ENCODE measurements at places on chromosomes 2 and 18.

GRCh38 chr2:33207151-33207740, 260.5 kb downstream of the LTBP1 start:
- DNase-seq: no peak

GRCh38 chr18:44556296-44556695, 124.4 kb upstream of the SETBP1 start:
- peak; percentile 75 for DNase-seq

- DNase-seq: no peak
Measured at GRCh38 chr2:145230546-145230945, 710.6 kb upstream of the ZEB2 start.

GRCh38 chr2:38076710-38077430, 919 bp upstream of the CYP1B1 start:
- DNase-seq: peak; percentile 79

DNA sequence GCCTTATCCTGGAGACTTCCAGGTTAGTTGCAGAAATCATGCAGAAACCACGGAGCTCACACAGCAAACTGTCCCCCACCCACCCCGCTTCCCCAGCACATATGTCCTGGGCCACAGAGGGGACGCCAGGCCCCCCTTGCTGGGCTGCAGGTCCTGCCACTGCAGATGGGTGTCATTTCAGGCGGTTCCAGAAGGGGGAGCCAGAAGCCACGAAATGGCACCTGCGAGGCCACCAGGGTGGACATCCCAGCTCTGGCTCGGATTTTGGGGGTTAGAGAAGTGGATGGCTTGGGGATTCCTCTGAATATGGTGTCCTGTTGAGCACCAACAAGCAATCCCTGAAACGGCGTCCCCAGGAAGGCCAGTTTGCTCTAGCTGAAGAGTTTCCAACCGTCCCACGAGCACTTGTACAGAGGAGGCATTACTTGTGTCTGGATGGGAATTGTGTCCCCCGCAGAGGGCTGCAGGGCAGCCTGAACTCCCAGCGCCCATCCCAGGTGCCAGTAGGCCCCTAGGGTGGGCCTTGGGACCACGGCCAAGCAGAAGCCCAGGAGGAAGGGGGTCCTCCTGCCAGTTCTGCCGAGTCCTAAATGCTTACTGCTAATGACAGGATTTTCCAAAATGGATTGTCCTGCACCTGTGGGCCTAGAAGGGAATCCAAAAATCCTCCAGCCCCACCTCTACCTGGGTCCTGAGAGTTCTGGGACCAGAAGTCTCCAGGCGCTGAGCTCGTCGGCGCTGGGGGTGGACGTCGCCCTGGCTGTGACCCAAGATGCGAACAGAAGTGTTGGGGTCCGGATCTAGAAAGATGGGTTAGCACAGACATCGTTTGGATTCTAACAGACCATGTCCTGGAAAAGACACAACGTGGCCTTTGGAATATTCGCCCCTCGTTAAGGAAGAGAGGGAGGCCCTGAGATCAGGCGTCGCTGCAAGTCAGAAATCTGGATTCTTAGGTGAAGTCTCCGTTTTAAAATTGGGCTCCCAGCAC, 14.6 kb upstream of the NFATC1 start:
- peak; percentile 81 for DNase-seq

DNA sequence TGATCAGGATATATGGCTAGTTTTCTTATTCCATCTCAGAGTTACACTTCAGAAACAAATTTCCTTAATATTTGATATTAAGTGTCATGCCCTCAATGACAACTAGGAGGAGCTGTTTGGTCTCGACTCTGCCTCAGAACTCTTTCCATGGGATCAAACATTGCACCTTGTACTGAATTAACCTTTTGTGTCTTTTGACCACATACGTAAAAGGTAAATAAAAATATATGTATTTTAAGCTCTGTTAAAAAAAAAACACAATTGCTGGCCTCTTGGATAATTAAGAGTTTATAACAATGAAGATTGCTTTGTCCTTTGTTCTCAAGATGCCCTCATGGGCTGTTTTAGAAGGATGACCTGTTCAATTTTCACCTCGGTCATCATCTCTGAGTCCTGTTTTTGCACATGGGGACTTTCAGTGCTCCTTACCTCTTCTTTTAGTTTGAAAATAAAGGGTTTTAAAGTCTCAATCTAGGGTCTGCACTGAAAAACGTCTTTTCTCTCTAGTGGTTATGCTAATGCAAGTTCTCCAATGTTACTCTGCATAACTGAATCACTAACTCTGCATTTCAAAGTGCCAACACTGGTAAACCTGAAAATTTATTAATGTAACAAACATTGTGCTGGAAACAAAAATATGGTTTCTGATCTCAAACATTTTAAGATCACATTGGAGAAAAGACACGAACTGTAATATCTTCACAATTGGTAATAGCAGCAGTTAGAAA, 18.8 kb upstream of the FN1 start:
- no peak for DNase-seq

- DNase-seq: no peak
Measured at GRCh38 chr18:5942591-5942990, 47.3 kb upstream of the TMEM200C start.

GRCh38 chr2:157538064-157538463, 90.6 kb downstream of the ACVR1C start:
- DNase-seq: no peak

GRCh38 chr2:6474161-6475140, 391.3 kb downstream of the CMPK2 start:
- DNase-seq: no peak

GRCh38 chr18:63267975-63268721, 51.4 kb downstream of the BCL2 start:
- DNase-seq: no peak

- DNase-seq: no peak
Measured at GRCh38 chr18:55672574-55673361, 84.8 kb upstream of the TCF4 start.

DNA sequence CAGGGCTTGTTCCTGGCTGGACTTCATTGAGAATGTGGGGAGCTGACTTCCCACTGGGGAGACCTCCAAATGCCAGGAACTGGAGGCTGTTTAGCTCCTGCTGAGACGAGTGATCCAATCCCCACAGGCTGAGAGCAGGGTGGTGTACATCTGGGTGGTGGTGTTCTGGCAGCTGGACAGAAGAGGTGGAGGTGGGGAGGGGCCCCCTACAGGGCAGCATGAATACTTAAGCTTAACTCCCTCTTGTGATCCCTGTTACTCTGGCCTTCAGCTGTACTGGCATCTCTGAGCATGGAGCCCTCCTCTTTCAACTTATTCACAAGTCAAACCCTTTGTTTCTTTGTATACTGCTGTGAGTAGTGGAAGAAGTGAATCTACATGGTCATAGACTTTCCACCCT, 167.8 kb upstream of the LYPD1 start:
- DNase-seq: no peak
